ENCODE measurements at places on chromosomes 12 and 14.

DNA sequence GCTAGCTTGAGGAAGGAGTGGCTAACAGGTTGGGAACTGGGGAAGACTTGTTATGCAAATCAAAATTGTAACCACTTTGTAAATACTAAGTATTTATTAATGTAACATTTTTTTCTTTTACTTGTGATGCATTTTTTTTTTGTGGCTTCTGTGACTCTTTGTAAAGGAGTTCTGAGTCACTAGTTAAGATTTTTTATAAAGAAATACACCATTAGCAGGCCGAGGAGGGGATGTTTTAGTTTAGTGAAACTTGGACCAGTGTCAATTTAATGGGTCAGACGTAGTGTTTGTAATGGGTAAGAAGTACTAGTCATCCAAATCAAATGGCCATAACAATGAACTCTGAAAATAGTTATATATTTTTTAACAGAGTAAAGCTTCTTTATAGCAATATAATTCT lies 43.1 kb downstream of the AKAP6 start:
- DNase-seq: no peak

- DNase-seq: no peak
These were observed 40.8 kb downstream of the RPS6KA5 start for GRCh38 chr14:91019673-91020072.

DNA sequence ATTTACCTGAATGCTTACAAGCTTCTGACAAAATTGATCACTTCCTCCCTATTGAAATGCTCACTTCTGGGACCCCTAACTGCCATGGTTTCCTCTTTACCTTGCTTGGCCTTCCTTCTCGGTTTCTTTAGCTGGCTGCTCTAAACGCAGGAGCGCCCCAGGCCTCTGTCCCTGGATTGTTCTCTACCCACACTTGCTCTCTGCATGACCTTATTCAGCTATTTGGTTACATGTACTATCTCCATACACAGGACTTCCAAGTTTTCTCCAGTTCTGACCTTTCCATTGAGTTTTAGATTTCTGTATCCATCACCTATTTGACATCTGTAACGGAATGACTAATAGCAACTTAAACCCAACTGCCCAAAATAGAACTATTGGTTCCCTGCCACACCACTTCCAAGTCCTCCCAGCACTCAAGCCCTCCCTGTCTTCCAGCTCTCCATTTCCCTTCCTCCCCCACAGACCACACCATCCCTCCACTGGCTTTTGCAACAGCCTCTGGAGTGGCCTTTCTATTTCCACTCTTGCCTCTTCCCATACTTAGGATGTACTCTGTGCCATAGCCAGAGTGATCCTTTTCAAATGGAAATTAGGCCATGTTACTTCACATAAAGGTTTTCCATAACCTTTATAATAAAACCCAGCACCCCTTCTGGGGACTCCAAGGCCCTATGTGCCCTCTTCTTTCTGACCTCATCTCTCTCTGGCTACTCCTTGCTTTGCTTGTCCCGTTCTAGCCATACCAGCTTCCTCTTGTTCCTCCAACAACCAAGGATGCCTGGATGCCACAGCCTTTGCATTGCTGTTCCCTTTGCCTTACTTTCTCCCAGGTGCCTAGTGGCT lies 202.2 kb downstream of the AEBP2 start:
- DNase-seq: no peak

DNA sequence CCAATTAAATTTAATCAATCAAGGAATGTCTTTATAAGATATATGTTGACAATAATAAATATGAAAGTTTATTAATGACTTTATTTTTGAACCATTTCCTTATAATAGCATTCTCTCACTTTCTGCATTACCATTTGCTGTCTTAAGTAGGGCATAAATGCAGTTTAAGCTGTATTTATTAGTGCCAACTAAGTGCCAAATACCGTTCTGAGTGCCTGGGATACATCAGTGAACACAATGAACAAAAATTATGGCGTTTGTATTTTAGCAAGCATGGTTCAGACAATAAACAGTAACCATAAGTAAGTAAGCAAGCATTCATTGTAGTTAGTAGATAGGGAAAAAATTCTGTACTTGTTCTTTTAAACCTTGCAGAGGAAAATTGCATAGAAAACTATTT lies 145.8 kb downstream of the FUT8 start:
- no peak for DNase-seq

- DNase-seq: no peak
These were observed 9.2 kb upstream of the ADCK1 start for GRCh38 chr14:77790566-77791224.
